Progenitor cell of endocrine pancreas (in vitro differentiated cells): ENCODE measurements at places on chromosomes 16 and 17. TPM values are rescaled to one million over a fixed set of nuclear protein-coding genes. Genes with fewer than 3 reads are reported as not detected.

DNA sequence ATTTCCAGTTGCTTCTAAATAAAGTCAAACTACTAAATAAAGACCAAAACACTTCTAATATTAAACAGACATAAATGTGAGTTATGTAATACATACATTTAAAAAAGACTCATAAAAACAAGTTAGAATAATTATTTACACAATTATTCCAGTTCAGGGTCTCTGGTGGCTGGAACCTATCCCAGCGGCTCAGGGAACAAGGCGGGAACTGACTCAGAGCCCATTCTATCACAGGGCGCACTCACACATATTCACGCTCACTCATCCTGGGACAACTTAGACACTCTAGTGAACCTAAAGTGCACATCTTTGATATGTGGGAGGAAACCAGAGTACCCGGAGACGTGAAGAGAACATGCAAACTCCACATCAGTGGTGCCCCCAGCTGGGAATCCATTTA is 25.0 kb downstream of the PLXDC1 start:
- H3K36me3 ChIP-seq, result no peaks in the 10 kb centered on the region
- no peak overlapping the region for H3K27ac ChIP-seq
- no peaks in the 10 kb centered on the region for H3K4me1 ChIP-seq
- H3K27me3 ChIP-seq, result no peaks in the 10 kb centered on the region
- H3K4me3 ChIP-seq, result no peak overlapping the region

DNA sequence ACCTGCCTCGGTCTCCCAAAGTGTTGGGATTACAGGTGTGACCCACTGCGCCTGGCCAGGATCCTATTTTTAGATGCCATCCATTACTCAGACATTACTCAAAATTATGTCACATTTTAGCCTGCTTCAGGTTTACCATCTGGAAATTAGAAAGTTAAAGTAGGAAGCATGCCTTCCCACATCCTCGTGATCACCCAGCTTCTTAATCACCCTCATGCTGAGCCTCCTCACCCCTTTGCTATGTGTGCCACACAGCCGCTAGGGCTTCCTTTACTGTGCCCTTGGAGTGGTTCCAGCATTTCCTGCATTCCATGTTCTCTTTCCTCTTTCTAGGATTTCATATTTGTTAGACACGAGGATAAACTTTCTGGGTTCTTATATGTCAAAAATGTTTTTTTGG is 9.3 kb downstream of the ADORA2B start:
- H3K27ac ChIP-seq, result no peak overlapping the region
- H3K36me3 ChIP-seq, result no peaks in the 10 kb centered on the region
- H3K4me1 ChIP-seq, result peaks cover 8% of the 10 kb centered on the region

DNA sequence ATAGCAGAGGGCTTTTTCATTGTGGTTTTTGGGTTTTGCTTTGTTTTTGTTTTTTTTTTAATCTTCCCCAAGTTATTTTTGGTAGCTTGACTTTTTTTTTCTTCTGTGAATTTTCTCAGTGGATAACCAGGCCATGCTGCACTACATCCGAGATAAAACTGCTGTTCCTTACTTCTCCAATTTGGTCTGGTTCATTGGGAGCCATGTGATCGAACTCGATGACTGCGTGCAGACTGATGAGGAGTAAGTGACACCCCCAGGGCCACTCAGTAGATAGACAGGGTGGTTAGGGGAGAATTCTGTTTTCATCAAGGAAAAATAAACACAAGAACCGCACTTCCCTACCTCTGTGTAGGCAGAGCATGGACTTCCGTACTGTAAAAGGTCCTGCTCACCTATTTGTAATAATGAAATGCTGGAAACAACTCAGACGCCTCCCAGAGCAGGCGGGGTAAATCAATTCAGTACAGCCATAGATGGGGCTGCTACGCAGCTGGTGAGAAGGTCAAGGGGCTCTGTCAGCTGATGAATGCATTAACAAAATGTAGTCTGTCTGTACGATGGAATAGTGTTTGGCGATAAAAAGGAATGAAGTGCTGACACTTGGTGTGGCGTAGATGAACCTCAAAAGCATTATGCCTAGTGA is 28.6 kb downstream of the CLEC16A start:
- H3K4me1 ChIP-seq, result peaks cover 4% of the 10 kb centered on the region
- H3K27me3 ChIP-seq, result no peaks in the 10 kb centered on the region
- H3K36me3 ChIP-seq, result peaks cover 6% of the 10 kb centered on the region
- no peak overlapping the region for H3K27ac ChIP-seq
- no peak for DNase-seq

GRCh38 chr16:53041320-53042051 is 11.2 kb downstream of the CHD9NB start:
- peaks cover 41% of the 10 kb centered on the region for H3K4me1 ChIP-seq
- H3K36me3 ChIP-seq, result no peaks in the 10 kb centered on the region
- H3K27ac ChIP-seq, result peak overlapping the region; percentile 36
- peaks cover 16% of the 10 kb centered on the region for H3K27me3 ChIP-seq

DNA sequence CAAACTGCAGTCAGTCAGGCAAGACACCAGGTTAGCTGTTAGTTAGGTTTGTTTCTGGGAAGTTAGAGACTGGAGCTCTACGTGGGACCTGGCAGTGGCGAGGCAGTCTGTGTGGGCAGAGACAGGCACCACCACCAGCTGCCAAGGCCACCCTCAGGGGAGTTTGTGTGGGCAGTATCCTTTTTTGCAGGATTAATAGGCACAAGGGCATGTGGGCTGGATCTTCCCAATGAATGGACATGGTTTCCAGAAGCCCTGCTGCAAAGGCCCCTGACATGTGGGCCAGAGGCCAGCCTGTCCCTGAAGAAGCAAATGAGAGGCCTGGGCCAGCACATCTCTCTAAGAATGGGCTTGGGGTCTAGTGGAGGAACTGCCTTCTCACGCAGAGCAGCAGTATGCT is 19.2 kb upstream of the SREBF1 start:
- H3K4me1 ChIP-seq, result no peaks in the 10 kb centered on the region
- no peak overlapping the region for H3K4me3 ChIP-seq
- H3K27ac ChIP-seq, result no peak overlapping the region

DNA sequence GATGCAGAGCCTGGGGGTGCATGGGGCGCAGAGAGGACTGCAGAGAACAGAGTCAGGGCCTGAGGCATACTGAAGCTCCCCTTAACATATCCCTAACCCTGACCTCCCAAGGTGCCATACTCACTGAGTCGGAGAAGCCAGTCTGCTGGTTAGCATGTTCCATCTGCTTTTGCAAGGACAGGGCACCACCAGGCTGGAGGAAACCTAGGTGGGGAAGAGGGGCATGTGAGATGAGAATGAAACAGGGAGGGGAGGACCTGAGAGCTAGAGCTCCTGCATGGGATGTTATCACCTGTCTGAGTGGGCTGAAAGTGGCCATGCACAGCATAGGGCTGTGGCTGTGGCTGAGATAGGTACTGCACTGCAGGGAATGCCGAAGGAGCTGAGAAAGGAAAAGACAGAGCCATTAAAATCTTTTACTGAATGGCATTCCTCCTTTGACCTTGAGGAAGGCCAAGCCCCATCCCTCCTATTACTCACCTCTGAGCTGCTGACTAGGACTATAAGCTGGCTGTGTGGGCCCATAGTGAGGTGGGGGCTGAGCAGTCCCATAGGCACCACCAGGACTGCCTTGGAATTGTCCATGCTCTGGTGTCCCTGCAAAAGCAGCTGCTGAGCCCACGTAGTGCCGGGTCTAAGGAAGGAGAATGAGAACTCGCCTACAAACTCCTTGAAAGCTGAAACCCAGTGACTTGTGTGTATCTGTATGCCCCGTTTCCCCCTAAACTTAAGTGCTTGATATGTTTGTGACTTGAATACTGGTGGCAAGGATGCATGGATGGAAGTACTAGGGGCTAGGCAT is 1.9 kb downstream of the GPS2 start:
- H3K36me3 ChIP-seq, result peaks cover 27% of the 10 kb centered on the region
- no peak for DNase-seq
- peak overlapping the region; percentile 79 for H3K27ac ChIP-seq
- H3K27me3 ChIP-seq, result no peaks in the 10 kb centered on the region

The VAMP2 gene
- 46.4 and 48.1 TPM in 2 replicates for total RNA-seq

The ALOXE3 gene
- not detected in 2 replicates for total RNA-seq
